NCI-H1436 treated with DMSO at 0.1 percent for 48 hours (cell line): ENCODE measurements at places on chromosomes 13 and 19.

DNA sequence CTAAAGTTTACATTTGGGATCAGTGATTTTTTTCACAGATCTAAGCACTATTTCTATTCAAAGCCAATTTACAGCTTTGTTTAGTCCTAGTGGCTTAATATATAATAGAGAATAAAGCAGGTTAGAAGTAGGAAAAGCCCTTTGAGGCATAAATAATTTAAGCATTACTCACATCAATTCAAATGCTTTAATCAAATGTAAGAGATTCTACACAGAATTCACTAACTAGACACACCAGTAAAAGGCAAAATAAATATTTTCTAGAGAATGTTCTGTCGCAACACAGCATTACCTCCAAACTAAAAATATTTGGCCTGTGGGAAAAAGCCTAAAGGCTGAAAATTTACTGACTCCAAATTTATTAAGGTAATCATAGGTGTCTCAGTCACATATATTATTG, 31.3 kb downstream of the KCTD12 start:
- no peak for DNase-seq

- DNase-seq, result no peak
Observed at GRCh38 chr13:94261163-94261562, 218.3 kb downstream of the DCT start.

DNA sequence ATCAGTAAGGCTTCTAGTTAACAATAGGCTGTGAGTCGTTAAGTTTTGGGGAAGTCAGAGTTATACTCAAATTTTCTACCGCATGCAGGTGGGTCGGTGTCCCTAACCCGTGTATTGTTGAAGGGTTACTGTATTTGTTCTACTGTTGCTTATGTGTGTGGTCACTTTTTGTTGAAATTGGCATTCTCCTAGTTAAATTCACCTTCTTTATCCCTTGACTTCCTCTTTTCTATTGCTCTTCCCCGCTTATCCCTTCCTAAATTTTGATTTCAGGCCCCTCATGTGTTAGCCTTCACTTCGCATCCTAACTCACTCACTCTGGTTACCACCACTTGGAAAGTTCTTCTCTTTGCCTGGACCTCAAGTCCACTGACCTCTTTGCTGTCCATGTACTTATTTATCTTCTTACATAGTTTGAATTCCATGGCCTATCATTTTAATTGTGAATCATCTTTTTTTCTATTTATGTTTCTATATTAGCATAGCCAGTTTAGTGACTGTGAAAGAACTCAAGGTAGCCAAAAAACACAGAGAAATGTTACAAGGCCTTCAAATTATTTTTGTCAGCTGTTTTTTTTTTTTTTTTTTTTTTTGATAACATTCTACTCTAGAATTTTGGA, 52.9 kb downstream of the NDFIP2 start:
- no peak for DNase-seq

GRCh38 chr13:41200126-41200525, 5.8 kb upstream of the KBTBD7 start:
- no peak for DNase-seq

GRCh38 chr19:53659292-53659691, 27.5 kb downstream of the DPRX start:
- DNase-seq, result no peak

DNA sequence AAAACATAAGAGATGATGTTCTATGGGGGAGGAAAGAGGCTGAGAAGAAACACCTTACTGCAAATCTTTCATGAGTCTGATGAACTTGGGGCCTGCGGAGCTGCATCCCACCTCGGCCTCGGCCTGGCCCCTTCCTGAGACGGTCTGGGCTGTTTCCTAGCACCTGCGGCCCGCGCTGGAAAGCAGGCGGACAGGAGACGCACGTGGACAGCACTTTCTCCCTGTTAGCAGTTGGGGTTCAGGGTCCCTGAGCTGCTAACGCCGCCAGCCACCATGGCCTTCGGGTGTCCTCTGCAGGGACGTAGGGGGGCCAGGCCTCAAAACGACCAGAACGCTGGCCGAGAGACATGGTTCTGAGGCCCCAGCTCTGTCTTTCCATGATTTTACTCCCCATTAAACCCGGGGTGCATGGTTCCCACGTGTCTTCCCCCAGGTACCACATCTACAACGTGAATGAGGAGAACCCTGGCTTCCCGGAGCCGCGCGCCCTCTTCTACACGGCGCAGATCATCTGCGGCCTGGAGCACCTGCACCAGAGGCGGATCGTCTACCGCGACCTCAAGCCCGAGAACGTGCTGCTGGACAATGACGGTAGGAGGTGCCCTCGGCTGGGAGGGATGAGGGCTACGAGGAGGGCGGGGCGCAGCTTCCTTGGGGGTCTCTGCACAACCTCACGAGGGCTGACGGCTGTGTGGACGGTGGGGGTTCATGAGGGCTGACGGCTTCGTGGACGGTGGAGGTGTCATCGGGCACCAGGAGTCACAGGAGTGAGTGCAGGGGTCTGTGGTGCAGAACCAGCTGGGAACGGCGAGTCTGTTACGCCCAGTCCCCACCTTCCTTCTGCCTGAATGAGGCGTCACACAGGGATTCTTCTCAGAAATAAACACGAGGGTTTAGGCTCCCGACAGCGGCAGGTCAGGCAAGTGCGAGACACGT, 4.3 kb downstream of the GRK1 start:
- no peak for DNase-seq

- DNase-seq, result no peak
Observed at GRCh38 chr13:54511366-54511765, 1482.8 kb downstream of the OLFM4 start.

DNA sequence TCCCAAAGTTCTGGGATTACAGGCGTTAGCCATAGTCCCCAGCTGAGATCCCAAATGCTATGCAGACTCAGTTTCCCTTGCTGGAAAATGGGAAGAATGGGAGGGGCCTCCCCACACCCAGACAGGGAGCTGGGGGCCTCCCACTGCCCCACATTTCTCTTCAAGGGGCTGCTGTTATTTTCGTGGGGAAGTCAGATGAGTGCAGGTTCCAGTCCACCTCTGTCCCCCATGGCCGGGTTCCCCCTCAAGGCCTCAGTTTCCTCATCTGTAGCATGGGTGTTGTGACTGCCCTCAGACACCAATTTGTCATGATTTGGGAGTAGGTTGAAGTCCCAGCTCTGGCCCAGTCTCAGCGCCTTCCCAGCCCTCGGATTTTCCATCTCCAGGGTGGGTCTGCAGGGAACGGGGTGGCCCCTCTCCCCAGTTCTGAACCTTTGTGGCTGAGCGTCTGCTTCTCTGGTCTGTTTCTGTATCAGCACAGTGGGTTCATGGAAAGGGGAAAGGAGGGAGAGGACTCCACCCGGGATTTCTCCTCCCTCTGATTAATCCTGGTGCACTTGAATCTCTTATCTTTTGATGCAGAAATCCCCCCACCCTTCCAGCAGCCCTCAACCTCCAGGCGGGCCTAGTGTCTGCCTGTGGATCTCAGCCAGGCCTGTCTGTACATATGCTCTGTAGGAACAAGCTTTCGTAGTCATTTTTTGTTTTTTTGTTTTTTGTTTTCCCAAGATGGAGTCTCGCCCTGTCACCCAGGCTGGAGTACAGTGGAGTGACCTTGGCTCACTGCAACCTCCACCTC, 12.2 kb downstream of the NFIC start:
- DNase-seq, result no peak
